ENCODE measurements at places on chromosomes 13 and 19. TPM values are rescaled to one million over a fixed set of nuclear protein-coding genes. Genes with fewer than 3 reads are reported as not detected.
A peak's percentile ranks its signal among the peaks of the same experiment; 100 is the strongest.

GRCh38 chr13:89695343-89696257 lies 1651.9 kb upstream of the MIR17HG start:
- peak; percentile 73 for DNase-seq

DNA sequence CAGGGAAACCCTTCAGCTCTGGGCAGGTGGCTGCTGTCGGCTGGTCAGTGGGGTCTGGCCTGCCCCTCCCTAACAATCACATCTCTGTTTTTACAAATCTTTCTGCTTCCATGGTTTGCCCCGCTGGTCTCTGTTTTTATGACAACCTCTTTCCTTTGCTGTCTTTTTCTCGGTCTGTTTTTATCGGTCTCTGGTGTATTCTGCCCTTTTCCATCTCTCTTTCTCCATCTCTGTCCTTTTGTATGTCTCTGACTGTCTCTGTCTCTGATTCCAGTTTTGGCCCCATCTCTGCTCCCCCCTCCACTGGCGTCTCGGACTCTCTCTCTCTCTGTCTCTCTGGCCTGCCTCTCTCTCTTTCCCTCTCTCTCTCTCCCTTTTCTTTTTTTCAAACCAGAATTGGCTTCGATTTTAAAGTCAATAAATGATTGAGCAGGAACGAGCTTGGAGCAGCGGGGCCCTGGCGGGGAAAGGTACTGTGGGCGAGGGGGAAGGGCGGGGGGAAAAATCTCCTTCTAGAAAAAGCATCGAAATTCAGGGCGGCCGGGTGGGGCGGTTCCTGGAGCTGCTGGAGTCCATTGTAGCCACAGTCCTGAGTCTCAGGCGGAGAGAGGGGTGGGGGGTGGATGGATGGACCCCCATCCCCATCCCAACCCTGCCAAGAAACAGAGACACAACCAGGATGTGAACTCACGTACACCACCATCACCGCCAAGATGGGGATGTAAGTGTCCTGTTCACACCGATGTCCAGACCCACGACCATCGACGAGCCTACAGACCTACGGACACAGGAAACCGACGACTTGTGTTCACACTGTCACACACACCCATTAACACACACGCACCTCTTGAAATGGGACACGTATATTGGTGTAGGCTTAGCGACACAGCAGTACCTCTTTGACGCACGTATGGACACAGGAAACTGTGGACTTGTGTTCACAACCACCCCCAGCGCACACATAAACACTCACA lies 3.0 kb downstream of the NFIX start:
- no peak for DNase-seq

GRCh38 chr19:17323964-17324332 lies 10.7 kb downstream of the ANO8 start:
- DNase-seq = no peak

DNA sequence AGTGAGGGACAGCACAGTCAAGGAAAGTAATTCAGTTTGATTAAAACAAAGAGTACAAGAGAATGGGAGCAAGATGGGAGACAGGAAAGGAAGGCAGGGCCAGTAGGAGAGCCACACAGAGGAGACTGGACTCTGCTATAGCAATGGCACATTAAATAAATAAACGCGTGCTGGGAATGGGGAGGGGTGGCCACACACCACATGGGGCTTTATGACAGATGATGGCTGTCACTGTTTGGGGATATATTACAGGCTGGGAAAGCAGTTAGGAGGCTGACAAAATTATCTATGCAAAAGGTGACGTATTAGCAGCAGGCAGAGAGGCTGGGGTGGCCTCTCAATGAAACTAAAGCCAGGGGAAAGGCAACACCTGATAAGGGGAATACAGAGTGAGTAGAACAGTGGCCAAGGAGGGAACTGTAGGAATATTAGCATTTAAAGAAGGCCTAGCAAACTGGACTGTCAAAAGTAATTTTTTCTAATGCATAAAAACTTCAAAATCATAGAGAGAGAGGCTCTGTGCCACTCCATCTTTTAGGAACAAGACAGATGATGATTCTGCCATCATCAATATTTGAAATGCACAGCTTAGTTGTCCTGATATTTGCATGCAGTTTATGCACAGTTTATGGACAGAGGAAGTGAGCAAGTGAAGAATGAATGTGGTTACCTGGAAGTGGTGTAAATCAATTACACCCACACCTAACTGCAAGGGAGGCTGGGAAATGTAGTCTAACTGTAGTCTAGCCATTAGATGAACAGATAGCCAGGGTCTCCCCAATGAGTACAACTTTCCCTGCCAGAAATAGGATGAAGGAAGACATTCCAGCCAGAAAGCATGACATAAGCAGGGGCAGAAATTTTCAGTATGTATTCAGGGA lies 346.5 kb downstream of the FOXO1 start:
- DNase-seq = no peak

- DNase-seq = no peak
Observed at GRCh38 chr13:46596466-46596865, 43.5 kb downstream of the LRCH1 start.

GRCh38 chr19:2110822-2111221 lies 14.1 kb downstream of the IZUMO4 start:
- DNase-seq = peak; percentile 52

DNA sequence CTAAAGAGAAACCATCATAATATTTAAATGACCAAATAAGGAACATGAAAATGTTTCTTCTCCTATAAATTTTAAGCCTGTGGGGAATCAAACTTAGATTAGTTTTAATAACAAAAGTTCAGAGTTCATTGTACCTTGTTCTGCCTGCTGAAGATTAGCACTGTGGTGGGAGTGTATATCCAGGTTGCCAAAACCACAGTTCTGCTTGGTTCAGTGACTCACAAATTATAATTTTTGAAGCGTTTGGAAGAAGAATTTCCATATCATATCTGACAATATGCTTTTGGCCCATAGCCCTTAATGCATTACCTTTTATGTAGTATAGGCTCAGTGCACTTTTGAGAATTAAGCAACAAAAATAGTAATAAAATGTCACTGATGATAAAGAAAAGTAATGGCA lies 545.2 kb downstream of the GPC6 start:
- no peak for DNase-seq

- DNase-seq = no peak
Observed at GRCh38 chr19:50490991-50491472, 14.4 kb upstream of the GARIN5A start.

DNA sequence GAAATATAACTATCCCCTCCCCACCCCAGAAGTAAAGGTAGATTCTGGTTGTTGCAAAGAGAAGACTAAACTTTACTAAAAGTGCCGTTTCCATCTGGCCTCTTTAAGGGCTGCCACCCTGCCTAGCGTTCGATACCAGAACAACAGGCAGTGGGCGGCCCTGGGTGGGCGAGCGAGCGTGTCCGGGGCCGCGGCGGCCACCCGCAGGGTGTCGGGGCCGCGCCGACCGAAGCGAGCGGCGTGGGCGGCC lies 2.6 kb downstream of the FGF9 start:
- peak; percentile 52 for DNase-seq

ZIM2 gene
- total RNA-seq = not detected

DNA sequence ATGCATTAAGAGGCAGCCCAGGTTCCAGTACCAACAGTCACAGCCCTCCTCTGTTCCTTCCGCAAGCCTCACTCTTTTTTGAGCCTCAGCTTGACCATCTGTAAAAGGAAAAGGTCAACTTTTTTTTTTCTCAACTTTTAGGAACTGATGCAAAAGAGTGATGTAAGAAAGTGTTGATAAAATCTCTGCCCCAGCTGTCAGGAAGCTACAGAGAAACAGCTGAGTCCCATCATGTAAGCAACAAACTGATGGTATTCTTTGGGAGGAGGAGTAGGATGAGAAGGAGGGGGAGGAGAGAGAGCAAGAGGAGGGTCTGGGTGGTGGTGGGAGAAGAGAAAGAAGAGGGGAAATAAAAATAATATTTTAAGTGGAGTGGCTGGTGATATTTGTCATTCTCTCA lies 233.9 kb upstream of the TSHZ3 start:
- no peak for DNase-seq

GRCh38 chr13:45873491-45874325 lies 22.2 kb upstream of the SIAH3 start:
- peak; percentile 61 for DNase-seq

DNA sequence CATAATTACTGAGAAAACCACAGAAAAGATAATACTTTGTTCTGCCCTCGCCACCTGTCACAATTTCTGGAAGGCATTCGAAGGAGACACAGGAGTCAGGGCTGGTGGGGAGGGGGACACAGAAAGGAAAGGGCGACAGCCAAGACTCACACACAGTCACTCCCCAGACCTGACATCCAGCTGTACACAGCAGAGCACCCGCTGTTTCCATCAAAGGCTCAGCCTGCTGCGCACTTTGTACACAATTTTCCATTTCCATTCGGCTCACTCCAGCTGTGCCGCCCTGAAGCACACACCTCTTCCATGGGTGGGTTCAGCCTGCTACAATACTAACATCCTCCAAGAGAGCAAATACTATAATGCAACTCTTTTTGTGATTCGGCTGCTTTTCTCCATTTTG lies 38.0 kb downstream of the STK24 start:
- DNase-seq = no peak
